ENCODE measurements at places on chromosomes 11 and 22.

DNA sequence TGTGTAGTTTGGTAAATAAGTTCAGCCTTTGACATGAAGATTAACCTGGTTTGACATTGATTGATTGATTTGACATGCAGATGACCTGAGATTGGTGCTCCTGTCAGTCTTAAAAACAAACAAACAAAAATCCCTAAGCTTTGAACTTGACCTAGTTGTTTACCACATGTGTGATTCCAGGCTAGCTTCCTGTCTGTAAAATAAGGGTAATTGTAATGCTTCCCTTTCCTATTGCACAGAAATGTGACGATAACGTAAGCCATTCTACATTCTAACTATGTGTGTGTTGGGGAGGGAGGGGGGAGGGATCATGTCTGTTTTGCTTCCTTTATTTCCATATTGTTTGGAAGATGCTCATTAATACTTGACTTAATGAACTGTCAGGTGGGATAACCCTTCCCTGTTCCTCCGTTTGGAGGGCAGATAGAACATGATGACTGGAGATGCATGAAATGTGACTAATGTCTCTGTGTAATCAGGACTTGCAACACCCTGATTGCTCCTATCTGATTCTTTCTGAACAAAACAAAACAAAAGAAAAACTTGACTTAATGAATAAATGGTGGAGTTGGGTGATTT, 106.1 kb upstream of the CLMP start:
- DNase-seq, result no peak

DNA sequence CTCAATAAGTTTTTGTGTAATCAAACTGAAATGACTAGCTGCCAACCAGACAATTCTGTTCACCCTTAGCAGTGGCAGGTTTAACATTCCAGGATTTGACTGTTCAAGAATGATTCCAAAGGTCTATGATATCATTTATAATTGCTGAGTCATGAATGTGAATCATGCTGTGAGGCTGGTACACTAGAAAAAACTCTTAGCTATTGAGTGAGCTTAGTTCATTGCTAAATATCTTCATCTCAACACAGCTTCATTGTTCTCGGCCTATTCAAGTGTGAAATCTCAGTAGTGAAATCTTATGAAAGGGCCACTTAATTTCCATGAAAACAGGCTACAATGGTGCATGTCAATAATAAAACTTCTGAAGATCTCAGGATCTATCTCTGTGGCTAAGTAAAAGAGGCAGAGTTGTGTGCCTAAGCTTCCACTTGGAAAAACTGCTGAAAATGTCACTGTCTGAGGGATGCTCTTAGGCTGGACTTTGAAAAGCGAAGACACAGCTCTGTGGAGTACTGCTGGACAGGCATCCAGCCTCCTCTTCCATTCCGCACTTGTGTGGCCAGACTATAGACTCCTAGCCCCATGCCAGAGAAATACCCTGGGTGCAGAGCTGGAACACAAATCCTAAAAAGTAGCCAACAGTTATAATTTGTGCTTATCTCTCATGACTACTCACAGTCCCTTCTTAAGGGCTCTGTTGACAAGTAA, 12.8 kb downstream of the AQP11 start:
- DNase-seq, result no peak

DNA sequence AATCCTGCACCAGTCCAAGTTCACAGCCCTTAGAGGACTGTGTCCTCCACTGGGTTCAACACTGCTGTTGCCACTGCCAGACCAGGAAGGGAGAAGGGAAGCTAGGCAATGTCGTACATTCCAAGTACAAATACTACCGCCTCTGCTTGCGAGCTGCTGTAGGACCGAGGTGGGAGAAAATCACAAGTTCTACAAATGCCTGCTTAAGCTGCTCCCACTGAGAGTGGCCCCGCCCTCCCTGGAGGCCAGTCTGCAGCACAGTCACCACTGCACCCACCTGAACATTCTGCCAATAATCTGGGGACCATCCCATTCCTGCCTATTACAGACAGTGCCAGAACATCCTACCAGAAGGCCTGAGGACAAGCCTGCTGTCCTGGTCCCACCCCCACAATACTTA, 707.5 kb upstream of the ANO5 start:
- DNase-seq, result no peak

DNA sequence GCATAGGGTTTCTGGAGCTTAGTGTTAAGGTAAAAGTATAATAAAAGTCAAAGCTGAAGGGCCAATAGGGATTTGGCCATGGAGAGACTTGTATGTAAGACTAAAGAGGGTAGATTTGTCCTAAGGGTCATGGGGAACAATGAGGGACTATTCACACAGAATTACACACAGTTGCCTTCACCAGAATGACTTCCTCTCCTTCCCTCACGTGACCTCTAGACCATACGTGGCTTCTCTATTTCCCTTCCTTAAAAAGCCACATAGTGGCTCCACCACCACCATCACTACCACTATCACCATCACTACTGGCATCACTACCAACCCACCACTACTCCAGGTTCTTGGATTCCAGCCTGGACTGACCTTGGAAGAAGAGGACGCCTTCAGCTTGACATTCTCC, 2.8 kb downstream of the HPX start:
- no peak for DNase-seq

GRCh38 chr22:26673486-26673885, 16.1 kb downstream of the MIAT start:
- no peak for DNase-seq

GRCh38 chr11:114918286-114918685, 240.0 kb downstream of the NXPE2 start:
- no peak for DNase-seq

DNA sequence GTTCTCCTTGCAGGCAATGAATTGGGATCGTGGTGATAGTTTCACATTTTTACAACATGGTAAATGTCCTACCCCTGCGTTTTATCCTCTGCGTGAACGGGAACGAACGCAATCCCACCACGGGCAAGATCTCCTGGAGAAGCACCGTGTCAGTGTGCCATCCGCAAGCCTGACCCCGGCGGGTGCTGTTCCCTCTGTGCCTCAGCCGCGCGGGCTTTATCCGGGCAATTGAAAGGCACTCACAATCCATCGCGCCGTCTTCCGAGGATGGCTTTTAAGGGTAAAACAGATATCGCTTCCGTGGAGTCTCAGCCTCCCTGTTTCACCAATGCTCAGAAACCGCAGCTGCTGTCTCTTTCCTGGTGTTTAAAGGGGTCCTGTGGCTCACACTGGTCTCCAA, 1387.5 kb downstream of the BRD1 start:
- DNase-seq, result no peak

GRCh38 chr11:108160970-108161566, 39.7 kb downstream of the ACAT1 start:
- no peak for DNase-seq

GRCh38 chr11:72863916-72864315, 49.7 kb downstream of the ATG16L2 start:
- no peak for DNase-seq

DNA sequence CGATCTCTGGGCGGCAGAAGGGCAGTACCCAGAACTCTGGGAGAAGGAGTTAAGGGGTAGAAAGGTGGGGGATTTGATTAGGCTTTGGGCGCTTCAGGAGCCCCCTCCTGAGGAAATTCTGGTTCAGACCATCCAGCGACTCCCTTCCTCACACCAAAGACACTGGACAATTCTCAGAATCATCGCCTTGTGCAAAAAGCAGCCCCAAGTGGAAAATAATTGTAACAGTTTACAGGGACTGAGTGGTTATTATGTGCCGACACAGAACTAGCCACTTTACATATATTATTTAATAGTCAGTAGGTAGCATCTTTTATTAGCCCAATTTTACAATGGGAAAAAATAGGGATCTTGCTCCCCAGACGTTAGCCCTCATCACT, 662 bp upstream of the TRIM3 start:
- no peak for DNase-seq

GRCh38 chr22:24893341-24894070, 53.0 kb downstream of the LHFPL7 start:
- no peak for DNase-seq

DNA sequence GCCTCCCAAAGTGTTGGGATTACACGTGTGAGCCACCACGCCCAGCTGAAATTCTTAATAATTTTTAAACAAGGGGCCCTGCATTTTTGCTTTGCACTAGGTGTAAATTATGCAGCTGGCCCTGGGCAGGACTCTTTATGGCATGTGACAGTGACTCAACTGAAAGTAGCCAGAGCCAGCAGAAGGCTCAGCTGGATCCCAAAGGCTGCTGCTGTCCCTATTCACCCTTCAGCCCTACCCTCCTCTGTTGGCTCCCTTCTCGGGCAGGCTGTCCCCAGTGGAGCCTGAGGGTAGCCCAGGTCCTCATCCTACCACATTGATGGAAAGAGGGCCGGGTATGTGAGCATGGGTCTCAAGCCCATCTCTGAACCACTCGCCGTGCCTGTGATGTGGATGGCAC, 45.6 kb downstream of the CD82 start:
- no peak for DNase-seq

DNA sequence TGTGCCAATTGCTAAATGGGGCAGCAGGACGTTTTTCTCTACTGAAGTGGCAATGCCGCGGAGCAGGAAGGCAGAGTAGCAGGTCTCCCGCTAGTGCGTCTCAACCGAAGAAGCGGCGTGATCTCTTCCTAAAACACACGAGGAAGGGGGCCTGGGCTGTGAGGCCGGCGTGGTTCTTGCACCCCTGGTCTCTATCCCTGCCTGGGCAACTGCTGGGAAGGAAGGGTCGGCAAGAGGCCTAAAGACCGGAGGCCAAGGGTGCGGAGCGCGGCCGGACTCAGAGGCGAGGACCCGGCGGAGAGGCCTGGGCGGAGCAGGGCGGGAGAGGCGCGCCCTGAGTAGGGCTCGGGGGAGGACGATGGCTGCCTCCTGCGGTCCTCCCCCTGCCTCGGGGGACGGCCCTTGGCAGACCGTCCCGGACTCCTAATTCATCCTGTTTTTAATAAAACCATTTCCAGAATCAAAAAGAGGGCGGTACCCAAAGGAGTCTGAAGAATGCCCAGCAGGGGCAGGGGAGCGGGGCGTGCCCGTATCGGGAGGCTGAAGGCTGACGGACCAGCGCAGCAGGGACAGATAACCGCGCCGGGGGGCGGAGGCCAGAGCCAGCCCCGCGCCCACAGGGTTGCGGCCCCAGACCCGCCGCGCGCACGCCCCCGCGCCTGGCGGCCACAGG, 572 bp upstream of the APLP2 start:
- DNase-seq, result no peak
